ENCODE measurements at places on chromosomes 12 and 14. TPM values are rescaled to one million over a fixed set of nuclear protein-coding genes. Genes with fewer than 3 reads are reported as not detected.

- no peak for DNase-seq
These were observed 280.2 kb upstream of the PWP1 start for GRCh38 chr12:107405436-107405835.

DAZAP2 gene
- 59.6 TPM for total RNA-seq

DNA sequence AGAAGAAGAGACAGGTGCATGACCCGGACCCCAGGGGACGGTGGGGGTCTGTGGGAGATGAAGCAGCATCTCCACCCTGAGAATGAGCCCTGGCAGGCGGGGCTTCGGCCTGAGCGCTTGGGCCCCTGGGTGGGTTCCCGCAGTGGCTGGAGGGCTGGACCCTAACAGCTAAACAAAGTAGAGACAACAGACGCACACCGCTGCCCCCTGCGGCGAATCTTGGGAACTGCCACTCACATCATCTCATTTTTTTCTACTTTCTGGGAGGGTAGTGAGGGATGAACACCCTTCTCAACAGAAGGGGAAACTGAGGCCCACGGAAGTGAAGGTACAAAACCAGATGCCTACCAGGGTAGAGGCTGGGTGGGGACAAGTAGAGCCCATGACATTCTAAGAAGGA, 104.7 kb downstream of the RFLNA start:
- DNase-seq: no peak

GRCh38 chr12:52284562-52285171, 6.7 kb downstream of the KRT81 start:
- DNase-seq: no peak

DNA sequence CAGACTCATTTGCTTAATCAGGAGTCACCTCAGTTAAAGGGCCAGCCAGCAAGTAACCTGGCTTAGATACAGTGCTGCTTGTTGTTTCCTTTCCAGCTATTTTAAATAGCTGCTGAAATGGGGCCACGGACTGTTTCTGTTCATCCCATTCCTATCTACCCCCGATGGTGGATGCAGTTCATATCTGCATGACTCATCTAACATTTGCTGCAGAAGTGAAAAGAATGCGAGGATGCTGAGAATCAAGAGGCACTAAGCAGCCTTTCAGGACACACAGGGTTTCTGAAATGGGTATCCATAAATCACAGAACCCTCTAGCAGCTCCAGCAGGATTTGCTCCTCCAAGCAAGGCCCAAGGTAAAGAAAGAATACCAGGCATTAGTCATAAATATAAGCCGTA, 60.2 kb upstream of the RTRAF start:
- peak; percentile 25 for DNase-seq

NAV3 gene
- 50.3 TPM for total RNA-seq

DNA sequence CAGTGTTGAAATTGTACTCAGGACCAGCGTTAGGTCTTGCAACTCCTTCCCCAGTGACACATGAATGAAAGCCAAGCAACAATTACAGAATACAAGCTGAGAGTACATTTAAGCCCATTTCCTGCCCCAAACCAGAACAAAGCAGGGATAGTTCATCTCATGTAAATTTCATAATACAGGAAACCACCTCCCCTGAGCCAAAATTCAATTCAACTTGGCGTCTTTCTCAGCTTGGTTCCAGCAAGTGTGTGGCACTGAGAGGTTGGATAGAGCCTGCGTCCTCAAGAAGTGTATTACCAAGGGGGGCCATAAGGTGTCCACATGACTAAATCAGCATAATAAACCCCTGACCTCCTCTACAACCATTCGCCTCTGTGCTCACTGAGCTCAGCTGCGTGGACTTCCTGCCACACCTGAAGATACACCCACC, 278.9 kb upstream of the CRY1 start:
- DNase-seq: peak; percentile 19

DNA sequence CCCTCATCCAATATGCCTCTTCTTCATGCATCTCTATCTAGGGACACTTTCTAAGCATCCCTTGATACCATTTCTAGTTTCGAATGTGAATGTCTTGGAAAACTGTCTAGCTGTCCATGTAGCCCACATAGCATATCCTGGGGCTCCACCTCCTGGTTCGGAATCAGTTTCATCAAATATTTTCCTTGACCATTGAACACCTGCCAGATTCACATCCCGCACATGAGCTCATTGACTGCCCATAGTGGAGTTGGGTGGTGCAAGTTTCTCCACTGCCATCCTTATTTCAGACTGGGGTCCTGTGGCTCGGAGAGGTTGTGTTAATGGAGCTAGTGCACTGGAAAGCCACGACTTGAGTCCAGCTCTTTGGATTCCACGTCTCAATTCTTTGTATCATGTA, 58.6 kb upstream of the TMEM263 start:
- peak; percentile 44 for DNase-seq

ERP27 gene
- not detected for total RNA-seq
